CD4-positive, alpha-beta T cell treated with Interleukin-12 subunit alpha and Interleukin-12 subunit beta, for 1 hour (primary cell): ENCODE measurements at places on chromosomes 1 and 21.

DNA sequence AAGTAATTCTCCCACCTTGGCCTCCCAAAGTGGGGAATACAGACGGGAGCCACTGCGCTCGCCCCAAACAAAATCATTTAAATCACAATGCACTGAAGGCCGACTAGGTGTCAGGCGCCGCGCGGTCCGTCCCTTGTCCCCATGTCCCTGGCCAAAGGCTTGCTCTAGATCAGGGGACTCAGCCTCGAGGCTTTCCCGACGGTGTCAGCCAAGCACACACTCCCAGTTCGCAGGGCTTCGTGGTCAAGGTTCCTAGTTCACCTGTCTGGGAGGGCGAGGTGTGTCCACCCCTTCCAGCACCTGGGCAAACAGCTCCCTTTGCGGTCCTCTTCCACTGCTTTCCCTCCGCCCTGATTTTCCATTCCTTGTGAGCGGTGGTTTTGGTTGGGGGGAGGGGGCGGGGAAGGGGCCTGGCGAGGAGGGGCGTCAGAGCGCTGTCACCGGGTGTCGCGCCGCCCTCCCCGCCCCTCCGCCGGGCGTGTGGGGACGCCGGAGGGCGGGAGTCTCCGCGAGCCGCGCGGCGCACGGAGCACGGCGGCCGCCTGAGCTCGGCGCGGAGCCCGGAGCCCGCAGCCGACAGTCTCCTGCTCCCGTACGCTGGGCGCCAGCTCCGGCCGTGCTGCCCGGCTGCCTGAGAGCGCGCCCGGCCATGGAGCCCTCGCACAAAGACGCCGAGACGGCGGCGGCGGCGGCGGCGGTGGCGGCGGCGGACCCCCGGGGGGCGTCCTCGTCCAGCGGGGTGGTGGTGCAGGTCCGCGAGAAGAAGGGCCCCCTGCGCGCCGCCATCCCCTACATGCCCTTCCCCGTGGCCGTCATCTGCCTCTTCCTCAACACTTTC lies at the start of gene STUM:
Gene STUM (plus strand): TSS at position 509 of the 838 bp plus-strand sequence. CDS start 141 bp downstream, at position 650.
- peak; percentile 12 for DNase-seq

- no peak for DNase-seq
These were observed 33.9 kb downstream of the LDLRAD2 start for GRCh38 chr1:21845646-21846641.

- DNase-seq, result peak; percentile 51
These were observed 517 bp upstream of the H3-3A start for GRCh38 chr1:226061841-226062557.

GRCh38 chr1:174795806-174796205 lies 203.9 kb upstream of the CACYBP start:
- no peak for DNase-seq

- peak; percentile 1 for DNase-seq
These were observed 5.7 kb upstream of the ACBD6 start for GRCh38 chr1:180507795-180508724.

DNA sequence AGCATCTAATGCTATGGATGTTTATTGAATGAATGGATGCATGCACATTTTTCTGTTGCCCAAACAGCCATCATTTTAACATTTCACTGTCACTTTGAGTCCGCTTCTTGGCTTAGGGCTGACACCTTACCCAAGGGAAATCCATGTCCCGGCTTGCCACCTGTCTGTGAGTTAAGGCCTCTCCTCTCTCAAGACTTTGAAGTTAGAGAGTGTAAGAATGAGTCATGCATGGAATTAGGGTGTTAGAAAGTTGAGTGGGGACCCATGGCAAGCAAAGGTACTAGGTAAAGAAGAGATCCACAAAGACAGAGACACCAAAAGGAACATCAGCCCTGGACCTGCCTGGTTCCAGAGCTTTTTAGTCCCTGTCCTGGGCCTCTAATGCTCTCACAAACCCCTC lies 35.1 kb downstream of the ATP1A1 start:
- DNase-seq, result no peak
